COR-L47 (cell line): ENCODE measurements at places on chromosomes 3 and 15.

GRCh38 chr15:45129651-45130129 is at the start of the genes DUOX1 and DUOXA1:
DUOX1 (plus strand) TSS chr15:45129994; CDS start chr15:45131967, 1,973 bp downstream.
DUOXA1 (minus strand) TSS chr15:45129879; CDS start chr15:45123014, 6,865 bp downstream.
- DNase-seq: no peak

DNA sequence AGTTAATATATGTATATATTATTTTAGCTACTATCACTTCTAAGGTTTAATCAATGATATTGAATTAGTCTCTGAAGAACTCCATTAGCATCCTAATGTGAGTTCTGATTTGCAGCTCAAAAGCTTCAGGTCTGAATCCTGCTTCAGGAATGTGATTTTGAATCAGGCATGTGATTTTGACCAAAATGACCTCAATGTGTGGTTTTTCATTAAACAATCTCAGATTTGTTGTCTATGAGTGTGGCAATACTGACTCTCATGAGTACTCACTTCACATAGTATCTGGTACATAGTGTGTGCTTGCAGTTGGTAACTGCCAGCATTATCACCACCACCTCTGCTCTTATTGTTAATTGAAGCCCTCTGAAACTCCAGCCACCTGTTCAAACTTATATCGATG is 251.0 kb downstream of the KCNH8 start:
- no peak for DNase-seq

DNA sequence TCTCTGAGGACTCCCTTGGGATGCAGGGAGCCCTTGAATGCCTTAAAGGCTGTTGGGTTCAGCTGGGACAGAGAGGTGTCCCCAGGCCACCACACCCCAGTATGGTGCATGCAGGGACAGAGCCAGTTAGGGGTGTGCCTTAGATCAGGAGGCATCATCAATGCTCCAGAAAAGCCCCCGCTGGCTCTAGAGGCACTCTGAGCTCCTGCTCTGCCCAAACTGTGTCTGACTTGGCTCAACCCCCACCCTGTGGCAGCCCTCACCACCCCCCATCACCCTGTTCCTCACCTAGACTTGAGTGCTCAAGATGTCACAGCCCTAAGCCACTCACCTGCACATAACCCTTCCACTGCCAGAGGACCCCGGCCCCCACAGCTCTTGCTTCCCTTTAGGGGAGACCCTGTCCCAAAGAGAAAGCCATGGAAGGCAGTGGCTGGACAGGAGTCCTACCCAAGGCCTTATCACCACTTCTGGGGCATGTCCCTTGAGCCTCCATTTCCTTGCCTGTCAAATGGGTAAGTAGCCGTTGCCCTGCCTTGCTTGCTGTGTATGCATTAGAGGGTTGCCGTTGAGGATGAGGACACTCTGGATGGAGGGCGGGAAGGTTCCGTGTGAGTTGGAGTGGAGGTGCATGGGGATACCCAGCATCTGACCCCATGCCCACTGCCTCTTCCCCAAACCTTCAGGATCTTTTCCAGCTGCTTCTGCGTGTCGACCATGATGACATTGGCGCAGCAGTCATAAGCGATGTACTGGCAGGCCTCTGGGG is 41.4 kb downstream of the ACSBG1 start:
- no peak for DNase-seq

- DNase-seq: no peak
These were observed 55.3 kb downstream of the ROPN1B start for GRCh38 chr3:126024049-126024854.

DNA sequence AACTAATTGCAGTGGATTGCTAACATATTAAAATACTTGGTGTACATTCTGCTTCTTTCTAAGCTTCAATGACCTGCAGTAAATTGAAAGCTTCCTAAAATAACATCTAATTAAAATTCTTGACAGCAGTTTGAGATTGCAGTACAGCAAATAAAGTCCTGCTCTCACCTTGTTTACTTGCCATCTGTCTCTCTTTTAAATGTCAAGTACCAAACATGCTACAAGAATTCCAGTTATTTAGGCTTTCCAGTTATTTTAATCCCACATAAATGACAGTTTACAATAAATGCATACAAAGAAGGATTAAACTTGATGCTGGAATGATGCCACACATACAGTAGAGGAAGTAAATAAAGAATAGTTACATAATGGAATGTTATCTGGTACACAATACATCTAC is 33.2 kb downstream of the CBLB start:
- DNase-seq: no peak

DNA sequence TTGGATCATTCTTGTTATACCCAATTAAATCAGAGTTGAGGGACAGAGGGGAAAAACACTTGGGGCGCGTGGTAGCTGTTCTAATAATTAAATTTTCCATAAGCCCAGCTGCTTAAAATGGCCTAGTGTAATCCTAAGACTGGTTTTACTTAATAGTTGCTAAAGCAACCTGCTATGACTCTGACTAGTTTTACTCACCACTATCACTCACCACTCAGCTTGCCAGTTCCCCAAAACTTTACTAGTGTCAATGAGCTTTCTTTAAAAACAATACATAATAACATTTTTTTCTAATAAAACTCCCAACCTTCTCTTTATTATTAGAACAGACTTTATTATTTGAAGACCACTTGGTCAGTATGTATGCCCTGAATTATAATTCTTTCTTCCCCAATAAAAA is 49.6 kb downstream of the ECT2 start:
- DNase-seq: no peak

DNA sequence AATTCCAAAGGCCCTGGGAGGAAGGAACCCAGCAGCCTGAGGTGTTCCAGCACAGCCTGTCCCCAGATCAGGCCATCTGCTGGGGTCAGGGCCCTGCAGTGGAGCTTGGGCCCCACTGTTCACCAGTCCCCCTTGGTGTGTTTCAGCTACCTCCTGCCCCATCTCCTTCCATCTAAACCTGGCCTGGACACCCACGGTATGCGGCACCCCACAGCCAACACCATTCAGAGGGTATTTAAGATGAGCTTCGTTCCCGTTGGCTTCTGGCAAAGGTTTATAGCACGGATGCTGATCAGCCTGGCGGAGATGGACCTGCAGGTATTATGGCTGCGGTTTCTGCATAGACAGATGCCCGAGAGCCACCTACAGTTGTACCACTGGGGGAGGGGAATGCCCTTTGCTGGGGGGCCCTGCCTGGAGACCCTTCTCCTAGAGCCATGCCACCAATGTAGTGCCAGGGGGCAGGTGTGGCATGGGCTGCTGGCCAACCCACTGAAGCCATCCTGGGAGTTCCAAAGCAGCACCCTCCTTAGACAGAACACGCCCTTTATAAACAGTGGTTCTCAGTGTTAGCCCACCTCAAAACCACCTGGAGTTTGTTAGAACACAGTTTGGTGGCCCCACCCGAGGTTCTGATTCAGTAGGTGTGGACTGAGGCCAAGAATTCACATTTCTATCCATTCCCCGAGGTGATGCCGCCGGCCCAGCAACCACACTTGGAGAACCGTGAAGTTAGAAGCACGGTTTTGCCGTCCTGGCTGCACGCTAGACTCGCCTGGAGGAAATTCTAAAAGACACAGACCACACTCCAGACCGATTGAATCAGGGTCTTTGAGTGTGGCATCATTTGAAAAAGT is 126.9 kb downstream of the LRRK1 start:
- DNase-seq: no peak

- DNase-seq: no peak
These were observed 508.3 kb downstream of the TUSC7 start for GRCh38 chr3:117217760-117218316.

DNA sequence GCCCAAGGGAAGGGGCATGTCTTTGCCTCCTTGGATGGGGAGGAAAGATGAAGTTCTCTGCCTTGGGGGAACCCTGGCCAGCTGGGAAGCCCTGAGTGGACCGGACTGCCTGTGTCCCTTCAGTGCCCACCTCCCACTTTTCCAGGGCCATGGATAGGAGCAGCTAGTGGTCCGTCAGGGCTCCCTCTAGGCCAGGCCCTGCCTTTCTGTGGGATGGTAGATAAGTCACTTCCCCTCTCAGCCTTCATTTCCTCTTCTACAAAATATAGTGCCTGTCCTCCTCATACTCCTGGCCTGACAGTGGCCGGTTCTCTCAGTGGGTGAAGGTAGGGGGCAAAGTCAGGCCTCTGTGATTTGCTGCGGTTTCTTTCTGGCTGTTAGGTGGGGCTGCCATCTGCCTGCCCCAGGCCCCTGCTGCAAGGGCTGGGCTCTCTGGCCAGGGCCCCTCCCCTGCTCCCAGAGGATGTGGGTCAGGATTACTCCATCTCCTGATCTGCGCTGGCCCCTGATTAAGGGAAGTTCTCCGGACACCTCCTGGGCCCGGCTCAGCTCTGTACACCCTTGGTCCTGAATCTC is 1.4 kb downstream of the PLEKHO2 start:
- DNase-seq: no peak

- DNase-seq: no peak
These were observed 81.8 kb upstream of the TNFSF10 start for GRCh38 chr3:172604895-172605646.
